GM12891 (cell line): ENCODE measurements at places on chromosomes 3 and 15.

- DNase-seq: peak; percentile 89
These were observed at the start of gene RNF168 for GRCh38 chr3:196503196-196504076. RNF168 (minus strand) TSS chr3:196503768; CDS start chr3:196503173, 595 bp downstream.

GRCh38 chr3:32383136-32383711 lies 8.4 kb upstream of the CMTM7 start:
- no peak for DNase-seq

GRCh38 chr3:160049988-160050387 lies 61.4 kb downstream of the IL12A start:
- DNase-seq: no peak

GRCh38 chr3:41198526-41198925 lies 779 bp upstream of the CTNNB1 start:
- DNase-seq: no peak

DNA sequence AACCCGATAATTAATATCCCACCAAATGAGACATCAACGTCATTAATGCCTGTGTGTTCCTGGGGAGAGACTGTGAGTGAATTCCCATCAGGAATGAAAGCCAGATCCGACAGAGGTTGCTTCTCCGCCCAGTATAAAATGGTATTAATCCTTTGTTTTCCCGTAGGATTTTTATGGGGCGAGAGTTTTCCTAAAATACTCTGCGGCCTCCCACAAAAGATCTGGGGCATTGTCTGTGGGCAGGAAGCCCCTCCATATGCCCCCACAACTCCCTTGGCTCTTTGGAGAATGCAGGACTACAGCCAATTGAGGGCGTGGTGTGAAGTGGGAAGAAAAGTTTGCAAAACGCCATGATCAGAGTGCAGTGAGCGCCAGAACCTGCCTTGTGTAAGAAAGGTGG lies 26.7 kb downstream of the ZIC4 start:
- no peak for DNase-seq

DNA sequence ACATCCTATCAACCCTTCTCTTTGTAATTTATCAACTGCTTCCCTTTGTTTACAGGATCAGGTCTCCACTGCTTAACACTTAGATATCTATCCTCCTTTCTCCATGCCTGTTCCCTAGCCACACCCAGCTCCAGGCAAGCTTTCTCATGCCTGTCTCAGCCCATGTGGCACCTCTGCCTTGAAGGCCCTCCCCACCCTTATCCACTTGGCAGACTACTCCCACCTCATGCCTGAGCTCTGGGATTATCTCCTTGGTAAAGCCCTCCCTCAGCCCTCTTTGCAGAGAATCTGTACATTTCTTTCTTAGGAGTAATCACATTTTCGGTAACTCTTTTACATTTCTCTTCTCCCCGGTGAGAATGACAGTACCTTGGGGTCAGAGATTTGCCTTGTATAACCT lies 96.0 kb downstream of the ATP1B3 start:
- no peak for DNase-seq

GRCh38 chr3:66397745-66398144 lies 103.1 kb downstream of the LRIG1 start:
- DNase-seq: no peak

DNA sequence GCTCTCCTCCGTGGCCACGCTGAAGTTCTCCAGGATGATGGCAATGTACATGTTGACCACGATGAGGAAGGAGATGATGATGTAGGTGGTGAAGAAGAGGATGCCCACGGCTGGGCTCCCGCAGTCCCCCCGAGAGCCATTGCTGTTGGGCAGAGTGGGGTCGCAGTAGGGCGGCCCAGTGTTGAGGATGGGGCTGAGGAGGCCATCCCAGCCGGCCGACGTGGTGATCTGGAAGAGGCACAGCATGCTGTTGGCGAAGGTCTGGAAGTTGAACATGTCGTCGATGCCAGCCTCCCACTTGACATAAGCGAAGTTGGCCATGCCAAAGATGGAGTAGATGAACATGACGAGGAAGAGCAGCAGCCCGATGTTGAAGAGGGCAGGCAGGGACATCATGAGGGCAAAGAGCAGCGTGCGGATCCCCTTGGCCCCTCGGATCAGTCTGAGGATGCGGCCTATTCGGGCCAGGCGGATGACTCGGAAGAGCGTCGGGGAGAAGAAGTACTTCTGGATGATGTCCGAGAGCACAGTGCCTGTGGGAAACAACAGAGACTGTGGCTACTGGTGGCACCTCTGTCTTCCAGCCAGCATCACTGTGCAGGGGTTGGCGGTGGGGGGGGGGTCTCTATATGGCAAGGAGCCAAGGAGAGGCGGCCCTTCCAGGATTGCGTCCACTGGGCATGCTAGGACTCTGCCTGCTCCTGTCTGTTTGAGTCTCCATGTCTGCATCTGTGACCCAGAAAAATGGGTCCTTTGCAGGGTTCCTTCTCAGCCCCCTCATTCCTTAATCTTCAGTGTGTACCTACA lies 55.1 kb downstream of the EXOG start:
- DNase-seq: no peak

DNA sequence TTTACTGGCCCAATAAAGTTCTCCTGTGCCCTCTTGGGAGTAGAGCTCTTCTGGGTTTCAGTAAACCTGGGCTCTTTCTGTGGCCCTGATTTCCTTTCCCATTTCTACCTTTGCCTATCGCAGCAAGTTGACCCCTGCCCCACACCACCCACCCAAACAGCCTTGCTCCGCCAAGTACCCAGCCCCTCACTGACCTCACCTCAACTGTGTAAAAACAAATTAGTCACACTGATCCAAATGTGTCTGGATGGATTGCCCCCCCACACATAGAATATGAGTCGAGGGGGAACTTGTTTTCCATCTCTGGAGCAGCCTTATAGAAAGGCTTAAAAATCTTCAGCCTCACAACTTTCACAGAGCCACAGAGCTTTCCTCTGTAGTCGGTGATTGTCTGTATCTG lies 28.6 kb upstream of the VEPH1 start:
- DNase-seq: no peak

DNA sequence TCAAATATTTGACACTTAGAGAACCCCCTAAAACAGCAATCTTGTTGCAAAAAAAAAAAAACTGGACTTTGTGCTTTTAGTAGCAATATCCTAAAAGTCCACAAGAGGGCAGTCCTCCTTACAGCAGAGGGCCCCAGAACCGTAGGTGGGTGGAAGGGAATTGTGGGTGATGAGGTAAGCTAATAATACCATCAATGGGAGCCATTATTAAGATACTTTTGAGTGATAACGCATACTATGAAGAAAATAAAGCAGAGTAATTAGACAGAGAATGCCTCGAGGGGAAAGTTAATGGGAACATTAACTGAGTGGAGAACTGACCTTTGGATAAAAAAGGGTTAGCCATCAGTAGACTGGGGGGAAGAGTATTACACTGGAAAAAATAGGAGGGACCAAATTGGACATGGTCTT lies 229.9 kb downstream of the THRB start:
- peak; percentile 16 for DNase-seq

DNA sequence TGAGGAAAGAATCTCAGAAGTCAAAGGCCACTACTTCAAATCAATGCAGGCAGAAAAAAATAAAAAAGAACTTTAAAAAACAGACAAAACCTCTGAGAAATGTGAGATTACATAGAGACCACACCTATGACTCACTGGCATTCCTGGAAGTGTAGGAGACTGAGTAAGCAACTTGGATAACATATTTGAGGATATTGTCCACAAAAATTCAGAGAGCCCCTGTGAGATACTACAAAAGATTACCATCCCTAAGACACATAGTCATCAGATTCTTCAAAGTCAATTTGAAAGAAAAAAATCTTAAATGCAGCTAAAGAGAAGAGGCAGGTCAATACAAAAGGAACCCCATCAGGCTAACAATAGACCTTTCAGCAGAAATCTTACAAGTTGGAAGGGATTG lies 887.3 kb downstream of the NTRK3 start:
- DNase-seq: no peak

DNA sequence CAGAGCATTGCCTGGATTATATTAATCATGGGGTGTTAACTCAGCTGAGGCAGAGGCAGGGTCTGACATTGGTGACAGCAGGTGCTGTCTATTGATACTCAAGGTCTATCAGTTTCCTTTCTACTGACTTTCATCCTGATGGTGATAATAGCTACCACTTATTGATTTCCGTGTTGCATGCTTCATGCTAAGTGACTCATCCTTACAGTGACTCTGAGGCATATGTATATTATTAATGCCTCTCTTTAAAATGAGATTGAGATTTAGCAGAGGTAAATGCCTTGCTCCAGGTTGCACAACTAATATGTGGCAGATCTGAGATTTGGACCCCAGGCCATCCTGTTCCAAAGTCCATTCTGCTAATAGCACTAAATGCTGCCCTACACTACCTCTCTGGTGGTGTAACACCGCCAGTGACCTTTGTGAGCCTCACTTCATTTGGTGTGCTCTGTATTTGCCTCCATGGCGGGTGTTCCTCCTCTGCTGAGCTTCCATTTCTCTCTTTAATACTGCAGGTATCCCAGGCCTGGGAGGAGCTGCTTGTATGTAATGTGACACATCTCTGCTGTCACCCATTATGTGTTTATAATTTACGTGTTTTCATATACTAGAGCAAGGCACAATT lies 50.4 kb downstream of the GPR171 start:
- DNase-seq: no peak

- no peak for DNase-seq
These were observed 47.6 kb downstream of the ANKRD28 start for GRCh38 chr3:15750143-15750542.

- DNase-seq: no peak
These were observed 133.5 kb downstream of the SNRPN start for GRCh38 chr15:25088261-25088790.

DNA sequence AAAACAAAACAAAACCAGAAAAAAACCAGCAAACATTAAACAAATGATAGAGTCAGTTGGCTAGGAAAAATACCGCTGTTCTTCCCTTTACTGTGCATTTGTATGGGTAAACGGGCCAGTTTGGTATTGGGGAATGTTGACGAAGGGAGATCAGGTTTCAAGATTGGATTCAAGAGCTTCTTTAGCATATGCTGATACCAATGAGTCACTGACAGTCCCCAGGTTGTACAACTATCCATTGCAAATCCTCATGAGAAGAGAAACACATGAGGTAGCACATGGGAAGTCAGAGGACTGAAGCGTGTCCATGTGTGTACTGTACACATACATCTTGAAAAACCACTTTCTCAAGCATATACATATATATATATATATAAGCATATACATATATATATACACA lies 25.6 kb downstream of the TIGIT start:
- DNase-seq: no peak

GRCh38 chr3:173789530-173790162 lies 392.1 kb downstream of the NLGN1 start:
- DNase-seq: no peak

DNA sequence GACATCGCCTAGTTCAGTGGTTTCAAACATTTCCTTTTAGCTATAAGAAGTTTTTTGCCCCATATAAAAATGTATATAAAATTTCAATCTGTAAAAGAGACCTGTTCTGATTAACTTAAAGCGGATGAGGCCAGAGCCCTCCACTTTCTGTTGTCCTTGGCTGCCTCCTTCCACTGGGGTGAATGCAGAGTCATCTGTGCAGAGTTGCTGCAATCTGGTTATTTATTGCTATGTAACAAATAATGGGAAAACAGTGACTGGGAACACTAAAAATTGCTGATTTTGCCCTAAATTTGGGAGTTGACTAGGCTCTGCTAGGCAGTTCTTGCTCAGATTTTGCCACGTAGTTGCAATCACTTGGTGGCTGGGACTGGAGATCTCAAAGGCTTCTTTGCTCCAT lies 637.8 kb downstream of the GRM7 start:
- DNase-seq: no peak

DNA sequence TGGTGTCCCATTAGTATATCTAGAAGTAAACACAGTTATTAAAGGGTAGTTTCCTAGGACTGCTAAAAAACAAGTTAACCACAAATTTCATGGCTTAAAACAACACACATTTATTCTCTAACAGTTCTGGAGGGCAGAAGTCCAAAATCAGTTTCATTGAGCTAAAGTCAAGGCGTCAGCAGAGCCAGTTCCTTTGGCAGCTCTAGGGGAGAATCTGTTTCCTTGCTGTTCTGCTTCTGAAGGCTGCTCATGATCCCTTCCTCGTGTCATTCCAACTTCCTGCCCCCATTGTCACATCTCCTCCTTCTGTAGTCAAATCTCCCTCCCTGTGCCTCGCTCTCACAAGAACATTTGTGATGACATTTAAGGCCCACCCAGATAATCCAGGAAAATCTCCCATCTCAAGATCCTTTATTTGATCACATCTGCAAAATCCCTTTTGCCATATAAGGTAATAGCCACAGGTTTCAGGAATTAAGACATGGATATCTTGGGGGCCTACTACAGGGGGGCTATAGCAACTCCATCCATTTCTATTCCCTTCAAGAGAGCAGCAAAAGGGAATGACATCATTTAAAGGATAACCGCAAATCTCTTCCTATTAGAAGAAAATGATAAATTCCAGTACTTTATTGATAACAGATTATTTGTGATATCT lies 50.1 kb downstream of the GPR176 start:
- no peak for DNase-seq

- no peak for DNase-seq
These were observed 28.4 kb downstream of the CHDH start for GRCh38 chr3:53817809-53818208.

DNA sequence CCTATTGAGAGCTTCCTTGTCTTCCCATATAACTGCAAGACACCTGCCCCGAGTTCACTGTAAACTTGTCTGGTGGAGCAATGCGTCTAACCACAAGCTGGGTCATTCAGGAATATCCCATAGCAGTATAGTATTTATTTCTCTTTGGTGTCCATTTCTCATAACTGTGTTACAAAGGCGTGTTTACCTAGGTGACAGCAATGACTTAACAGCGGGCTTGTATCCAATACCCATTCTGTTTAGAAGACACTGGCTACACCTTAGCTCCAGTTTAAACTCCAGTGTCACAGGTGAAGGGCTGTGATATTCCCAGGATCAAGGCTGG lies 24.3 kb downstream of the ATP10A start:
- DNase-seq: no peak

DNA sequence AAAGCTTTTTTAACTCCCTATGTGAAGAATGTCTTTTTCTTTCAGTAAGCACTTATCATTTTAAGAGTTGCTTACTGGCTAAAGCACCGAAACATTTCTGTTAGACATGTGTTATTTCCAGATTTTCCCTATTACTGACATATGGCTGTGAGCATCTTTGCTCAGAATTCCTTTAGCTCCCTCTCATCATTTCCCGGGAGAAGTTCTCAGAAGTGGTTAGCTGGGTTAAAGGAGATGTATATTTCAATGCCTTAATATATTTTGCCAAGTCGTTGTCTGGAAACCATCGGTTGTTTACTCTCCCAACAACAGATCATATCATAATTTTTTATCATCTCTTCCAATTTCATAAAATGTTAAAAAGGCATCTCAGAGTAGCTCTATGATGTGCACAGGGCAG lies 396.5 kb downstream of the OCA2 start:
- no peak for DNase-seq

GRCh38 chr3:197331131-197331530 lies 32.7 kb upstream of the DLG1 start:
- DNase-seq: no peak

DNA sequence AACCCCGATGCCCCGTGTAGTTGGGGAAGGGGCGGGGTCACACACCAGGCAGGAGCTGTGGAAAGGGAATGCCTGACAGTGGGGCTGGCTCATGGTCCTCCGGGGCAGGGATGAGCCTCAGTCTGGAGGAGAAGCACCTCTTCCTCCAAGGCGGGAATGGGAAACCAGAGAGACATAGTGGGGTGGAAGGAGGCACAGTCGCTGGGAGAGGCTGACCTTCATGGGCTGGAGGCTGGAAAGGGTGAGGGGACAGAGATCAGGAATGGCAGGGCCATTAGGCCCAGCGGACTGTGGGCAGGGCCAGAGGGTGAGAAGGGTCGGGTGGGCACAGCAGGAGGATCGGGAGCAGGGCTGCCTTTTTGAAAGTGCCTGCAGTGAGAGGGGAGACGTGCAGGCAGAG lies 65.8 kb upstream of the LINGO1 start:
- no peak for DNase-seq

- DNase-seq: no peak
These were observed 55.6 kb downstream of the LYSMD4 start for GRCh38 chr15:99677540-99678134.
